ENCODE measurements at places on chromosomes 5 and 9.
A peak's percentile ranks its signal among the peaks of the same experiment; 100 is the strongest.

- DNase-seq = no peak
Measured at GRCh38 chr5:91022518-91022917, 360.6 kb downstream of the ARRDC3 start.

GRCh38 chr5:167840527-167841130 lies 450.8 kb upstream of the WWC1 start:
- DNase-seq = no peak

- no peak for DNase-seq
Measured at GRCh38 chr5:54895816-54896341, 89.5 kb downstream of the ESM1 start.

DNA sequence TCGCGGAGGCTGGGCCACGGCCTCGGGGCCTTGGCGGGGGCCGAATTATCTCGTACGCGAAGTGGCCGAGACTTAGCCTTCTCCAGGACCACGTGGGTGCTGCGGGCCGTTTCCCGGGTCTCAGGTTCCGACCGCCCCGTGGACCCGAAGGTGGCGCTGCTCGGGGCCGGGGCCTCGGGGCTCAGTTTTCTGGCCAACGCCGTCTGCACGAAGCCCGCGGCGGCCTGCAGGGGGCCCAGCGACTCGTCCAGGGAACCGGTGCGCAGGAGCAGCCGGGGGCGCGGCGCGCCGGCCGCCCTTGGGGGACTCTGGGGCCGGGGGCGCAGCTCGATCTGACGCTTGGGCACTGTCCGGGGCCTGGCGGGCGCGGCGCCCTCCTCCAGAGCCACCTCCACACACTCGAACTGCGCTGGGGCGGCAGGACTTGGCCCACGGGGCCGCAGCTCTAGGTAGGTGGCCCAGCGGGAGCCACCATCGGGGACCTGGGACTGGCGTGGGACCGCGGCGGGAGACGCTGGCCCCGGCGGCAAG lies 716 bp downstream of the PROB1 start:
- DNase-seq = peak; percentile 68

GRCh38 chr5:1291611-1292080 lies 3.2 kb downstream of the TERT start:
- DNase-seq = no peak
